Muscle of arm (tissue), 14 donors: ENCODE measurements at places on chromosomes 7 and 10. TPM values are rescaled to one million over a fixed set of nuclear protein-coding genes. Genes with fewer than 3 reads are reported as not detected.

DNA sequence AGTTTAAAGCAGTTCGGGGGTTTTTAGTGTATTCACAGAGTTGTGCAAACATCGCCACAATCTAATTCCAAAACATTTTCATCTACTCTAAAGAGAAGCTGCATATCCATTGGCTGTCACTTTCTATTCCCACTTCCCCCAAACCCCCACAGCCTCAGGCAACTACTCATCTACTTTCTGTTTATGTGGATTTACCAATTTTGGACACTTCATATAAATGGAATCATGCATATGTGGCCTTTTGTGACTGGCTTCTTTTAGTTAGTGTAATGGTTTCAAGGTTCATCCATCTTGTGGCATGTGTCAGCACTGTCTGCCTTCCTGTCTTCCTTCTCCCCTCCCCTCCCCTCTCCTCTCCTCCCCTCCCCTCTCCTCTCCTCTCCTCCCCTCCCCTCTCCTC, 78.5 kb upstream of the FZD1 start:
- no peak for DNase-seq

GRCh38 chr10:24118246-24118645, 90.7 kb upstream of the KIAA1217 start:
- no peak for DNase-seq

- DNase-seq: peak; percentile 54
Observed at GRCh38 chr7:3922175-3922635, 621.2 kb downstream of the SDK1 start.

DNA sequence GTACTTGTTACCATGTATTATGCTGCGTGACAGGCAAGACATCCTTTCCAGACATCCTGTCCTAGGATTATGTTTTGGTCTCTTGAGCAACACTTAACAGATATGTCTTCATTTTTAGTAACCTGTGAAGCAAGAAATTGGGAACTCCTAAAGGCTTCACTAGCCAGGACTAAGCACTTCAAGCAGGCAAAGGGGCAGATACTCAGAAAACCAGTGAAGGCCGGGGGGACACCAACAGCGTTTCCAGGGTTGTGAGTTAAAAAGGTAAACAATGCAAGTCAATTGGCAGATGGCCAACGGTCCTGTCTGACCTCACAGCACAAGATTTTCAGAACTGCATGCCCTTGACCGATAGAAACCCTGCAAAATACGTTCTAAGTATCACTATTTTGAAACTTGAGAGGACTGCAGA, 77.6 kb upstream of the SFMBT2 start:
- no peak for DNase-seq

DNA sequence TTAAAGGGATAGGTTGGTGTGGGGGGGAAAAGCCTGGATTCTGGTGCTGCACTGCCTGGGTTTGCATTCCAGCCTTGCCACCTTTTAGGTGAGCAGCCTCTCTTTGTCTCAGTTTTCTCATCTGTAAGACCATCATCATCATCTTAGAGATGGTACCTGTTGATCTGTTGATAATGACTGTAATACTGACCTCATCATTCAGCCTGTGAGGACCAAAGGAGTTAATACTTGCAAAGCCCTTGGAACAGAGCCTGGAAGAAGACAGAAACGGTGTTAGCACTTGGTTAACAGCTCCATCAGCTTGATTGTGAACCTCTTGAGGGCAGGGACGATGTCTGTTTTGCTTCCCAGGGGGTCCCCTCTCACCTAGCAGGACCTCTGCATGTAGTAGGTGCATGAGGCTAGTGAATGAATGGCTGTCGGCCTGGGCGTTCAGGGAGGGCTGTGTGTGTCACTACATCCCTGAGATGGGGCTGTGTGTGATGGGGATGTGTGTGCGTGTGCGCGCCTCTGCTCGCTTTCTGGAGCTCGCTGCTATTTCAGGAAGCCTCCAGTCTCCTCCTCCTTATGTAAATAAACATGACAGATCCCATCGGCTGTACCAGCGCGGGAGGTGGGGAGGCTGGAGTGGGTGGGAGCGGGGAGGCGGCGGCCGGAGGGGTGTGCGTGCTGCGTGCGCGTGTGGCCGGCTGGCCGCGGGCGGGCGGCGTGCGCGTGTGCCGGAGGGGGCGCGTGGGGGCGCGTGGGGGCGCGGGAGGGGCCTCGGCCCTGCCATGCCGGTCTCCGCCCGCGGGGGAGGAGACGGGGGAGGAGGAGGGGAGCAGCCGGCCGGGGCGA, 61.2 kb downstream of the NEURL1 start:
- DNase-seq: peak; percentile 51

GALNT17 gene
- 36.9 TPM for polyA plus RNA-seq

- DNase-seq: no peak
Observed at GRCh38 chr7:73779517-73779916, 9.4 kb upstream of the CLDN3 start.

DNA sequence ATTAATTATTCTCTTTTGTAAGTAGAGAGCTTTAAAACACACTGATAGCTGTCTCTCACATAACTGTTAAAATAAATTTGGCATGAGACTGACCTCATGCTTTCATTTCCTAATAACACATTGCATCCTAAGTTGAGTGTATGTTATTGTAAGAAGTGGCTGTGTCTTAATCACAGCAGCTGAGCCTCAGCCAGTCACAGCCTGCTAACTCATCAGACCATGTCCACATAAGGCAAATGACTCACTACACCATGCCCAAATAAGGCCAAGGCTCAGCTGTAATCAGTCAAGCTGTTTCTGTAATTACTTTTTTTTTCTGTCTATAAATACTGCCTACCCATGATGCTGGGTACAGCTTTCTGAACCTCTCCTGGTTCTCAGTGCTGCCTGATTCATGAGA, 860.9 kb downstream of the XPNPEP1 start:
- DNase-seq: no peak

PLEKHS1 gene
- polyA plus RNA-seq: 0.09 TPM

SLC26A3 gene
- polyA plus RNA-seq: not detected

GRCh38 chr10:4022473-4022872, 237.5 kb upstream of the KLF6 start:
- DNase-seq: no peak

C1QL3 gene
- 0.82 TPM for polyA plus RNA-seq

DNA sequence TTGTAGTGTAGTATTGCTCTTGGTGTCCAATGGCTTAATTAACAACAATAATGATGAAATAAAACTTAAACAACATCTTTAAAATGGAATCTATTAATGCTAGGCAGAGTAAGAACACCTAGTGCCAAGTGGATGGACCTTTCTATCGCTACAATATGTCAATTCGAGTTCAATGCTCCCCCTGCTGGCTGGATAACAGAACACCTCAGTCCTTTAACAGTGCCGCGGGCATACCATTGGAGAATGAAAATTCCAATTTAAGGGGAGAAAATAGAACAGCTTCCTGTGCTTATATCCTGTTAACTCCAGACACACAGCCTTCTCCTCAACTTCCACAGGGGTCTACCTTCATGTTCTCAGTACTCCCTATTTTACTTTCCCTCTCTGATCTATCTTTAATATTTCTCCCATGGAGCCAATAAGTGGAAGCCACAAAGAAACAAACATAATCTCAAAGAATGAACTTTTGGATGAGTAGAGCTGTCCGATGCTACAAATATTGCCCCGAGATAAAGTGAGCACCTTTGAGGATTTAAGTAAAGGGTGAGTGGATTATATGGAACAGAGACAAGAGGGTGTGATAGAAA, 41.4 kb downstream of the COL1A2 start:
- peak; percentile 85 for DNase-seq

WEE2 gene
- 0.11 TPM for polyA plus RNA-seq

DNA sequence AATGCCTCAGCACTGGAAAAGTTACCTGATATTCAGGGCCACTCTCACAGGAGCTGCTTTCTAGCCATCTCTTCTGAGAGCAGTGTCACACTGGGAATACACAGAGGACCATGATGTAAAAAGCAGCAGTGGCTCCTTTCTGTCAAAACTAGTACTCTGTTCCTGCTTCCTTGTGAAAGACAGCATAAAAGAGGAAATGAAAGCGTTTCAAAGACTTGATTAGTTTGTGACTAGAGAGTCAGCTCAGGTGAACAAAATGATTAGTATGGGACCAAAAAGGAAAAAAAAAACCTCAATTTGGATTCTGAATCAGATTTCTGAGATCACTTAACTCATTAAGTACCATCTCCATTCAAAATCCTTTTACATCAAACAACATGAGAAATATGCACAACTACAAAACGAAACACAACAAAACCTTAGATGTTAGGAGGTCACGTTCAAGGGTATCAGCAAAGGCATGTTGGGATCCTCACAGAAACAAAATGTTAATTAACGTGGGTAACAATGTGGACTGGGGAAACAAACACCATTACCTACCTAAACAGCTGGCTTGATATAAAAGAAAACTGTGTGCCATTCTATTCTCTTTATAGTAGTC, 103.7 kb downstream of the MACC1 start:
- no peak for DNase-seq

OLAH gene
- not detected for polyA plus RNA-seq

- DNase-seq: no peak
Observed at GRCh38 chr7:5797716-5798115, 16.3 kb upstream of the RNF216 start.

CALML5 gene
- 4.9 TPM for polyA plus RNA-seq

DNA sequence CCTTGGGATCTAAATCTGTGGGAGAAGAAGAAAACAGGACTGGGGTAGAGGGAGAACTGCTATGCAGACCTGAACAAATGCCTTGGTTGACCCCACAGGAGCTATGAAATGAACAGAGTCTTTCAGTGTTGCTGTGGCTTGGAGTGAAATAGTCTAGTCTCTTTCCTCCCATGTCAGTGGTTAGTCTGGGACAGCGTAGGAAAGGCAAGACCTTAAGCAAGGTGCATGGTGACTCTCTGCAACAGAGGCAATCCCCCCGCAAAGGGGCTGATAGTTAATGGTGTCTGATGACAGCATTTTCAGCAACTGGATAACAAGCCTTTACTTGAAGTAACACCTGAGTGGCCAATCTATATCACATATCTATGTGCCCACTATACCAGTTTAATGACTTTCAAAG, 62.3 kb downstream of the ARL4A start:
- DNase-seq: no peak

DNA sequence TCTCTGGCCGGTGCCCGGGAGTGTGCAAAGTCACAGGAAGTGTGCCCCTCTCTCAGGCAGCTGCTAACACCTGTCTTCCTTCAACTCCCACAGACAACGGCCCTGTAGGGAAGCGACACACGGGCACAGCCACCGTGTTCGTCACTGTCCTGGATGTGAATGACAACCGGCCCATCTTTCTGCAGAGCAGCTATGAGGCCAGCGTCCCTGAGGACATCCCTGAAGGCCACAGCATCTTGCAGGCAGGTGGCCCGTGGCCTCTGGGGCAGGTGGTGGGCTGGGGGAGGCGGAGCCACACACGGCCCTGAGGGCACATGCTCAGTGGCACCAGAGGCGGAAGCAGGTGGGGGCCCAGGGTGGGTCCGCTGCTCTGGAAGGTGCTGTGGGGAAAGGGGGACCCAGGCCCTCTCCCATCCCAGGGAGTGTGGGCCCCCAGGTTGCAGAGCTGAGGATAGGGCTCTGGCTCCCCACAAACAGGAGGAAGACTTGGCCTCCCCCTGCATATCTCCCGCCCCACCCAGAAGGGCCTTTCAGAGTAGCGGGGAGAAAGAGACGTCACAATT, 6.9 kb downstream of the C10orf105 start:
- no peak for DNase-seq

RGR gene
- 13.3 TPM for polyA plus RNA-seq

POLR2J2 gene
- 4.5 TPM for polyA plus RNA-seq

LIPN gene
- polyA plus RNA-seq: not detected

DNA sequence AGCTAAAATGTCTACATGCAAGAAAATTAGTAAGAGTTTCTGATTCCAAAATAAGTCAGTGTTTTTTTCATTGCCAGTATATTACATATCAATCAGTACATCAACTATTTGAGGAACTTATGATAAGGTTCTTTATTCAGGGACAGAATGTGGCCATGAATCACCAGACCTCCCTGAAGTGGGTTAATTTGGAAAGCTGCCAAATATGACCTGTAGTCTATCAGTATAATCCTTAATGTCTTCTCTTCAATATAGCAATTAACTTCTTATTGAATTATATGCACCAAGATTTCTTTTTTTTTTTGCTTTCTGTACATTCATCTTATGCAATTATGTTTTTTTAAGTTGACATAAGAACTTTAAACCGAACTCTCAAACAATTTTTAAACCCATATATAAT, 714.5 kb upstream of the POT1 start:
- no peak for DNase-seq

DNA sequence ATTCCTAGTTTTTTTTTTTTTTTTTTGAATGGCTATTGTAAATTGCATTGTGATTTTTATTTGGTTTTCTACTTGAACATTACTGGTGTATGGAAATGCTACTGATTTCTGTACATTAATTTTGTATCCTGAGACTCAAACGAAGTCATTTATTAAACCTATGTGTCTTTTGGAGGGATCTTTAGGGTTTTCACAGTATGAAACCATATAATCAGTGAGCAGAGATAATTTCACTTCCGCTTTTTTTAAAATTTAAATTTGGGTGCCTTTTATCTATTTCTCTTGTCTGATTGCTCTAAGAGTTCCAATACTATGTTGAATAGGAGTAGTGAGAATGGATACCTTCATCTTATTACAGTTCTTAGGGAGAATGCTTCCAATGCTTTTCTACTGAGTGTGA, 102.7 kb downstream of the ZWINT start:
- no peak for DNase-seq

- DNase-seq: no peak
Observed at GRCh38 chr7:158044482-158044823, 543.2 kb downstream of the PTPRN2 start.

PTN gene
- 93.6 TPM for polyA plus RNA-seq

GRCh38 chr7:17936321-17936720, 4.0 kb downstream of the SNX13 start:
- DNase-seq: no peak

- DNase-seq: peak; percentile 51
Observed at GRCh38 chr7:45563941-45564461, 10.2 kb upstream of the ADCY1 start.

NODAL gene
- polyA plus RNA-seq: 0.46 TPM

DNA sequence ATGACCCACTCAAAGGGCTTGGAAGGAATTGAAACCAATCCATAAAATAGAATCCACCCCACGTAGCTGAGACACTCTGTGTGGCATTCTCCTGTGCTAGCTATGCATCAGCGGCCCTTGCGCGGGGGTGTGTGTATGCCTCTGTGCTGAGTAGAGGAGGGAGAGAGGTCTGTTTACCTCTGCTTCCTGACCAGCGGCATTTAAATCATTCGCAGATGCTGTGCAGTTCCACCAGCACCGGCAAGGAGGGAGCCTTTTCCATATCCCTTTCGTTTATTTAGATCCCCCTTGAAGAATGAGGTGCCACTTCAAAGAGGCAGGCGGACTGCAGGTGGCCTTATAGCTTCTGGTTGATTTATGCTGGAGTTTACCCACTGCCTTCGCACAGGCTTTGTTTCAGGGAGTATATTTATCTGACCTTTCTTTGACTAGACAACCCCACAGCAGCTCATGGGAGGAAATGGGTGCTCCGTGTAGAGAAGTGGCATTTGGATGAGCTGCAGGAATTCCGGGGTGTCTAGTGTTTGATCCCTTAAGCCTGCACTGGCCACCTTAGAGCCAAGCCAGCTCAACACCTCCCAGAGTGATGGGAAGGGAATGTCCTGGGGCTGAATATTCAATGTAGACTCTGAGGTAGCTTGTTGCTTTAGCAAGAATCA, 11.4 kb downstream of the C10orf53 start:
- no peak for DNase-seq

- no peak for DNase-seq
Observed at GRCh38 chr10:29540016-29540415, 94.8 kb downstream of the SVIL start.
